ENCODE measurements at places on chromosomes 5 and 9. TPM values are rescaled to one million over a fixed set of nuclear protein-coding genes. Genes with fewer than 3 reads are reported as not detected.

The TYRP1 gene
- total RNA-seq: 0.33 TPM

The HNRNPA0 gene
- 12.1 TPM for total RNA-seq

The FCN2 gene
- not detected for total RNA-seq

The SLC4A9 gene
- not detected for total RNA-seq

The GOLGA2 gene
- total RNA-seq: 123 TPM

The ADAMTS2 gene
- total RNA-seq: 43.3 TPM

The KIF4B gene
- total RNA-seq: under 0.01 TPM

The GRIN1 gene
- under 0.01 TPM for total RNA-seq

The RASGRF2 gene
- 0.76 TPM for total RNA-seq

The MLANA gene
- total RNA-seq: not detected

The CDC25C gene
- total RNA-seq: 4.1 TPM

The PLCXD3 gene
- total RNA-seq: 0.11 TPM

The FAM169A gene
- 3.1 TPM for total RNA-seq

The TAF11L2 gene
- not detected for total RNA-seq

The IL13 gene
- not detected for total RNA-seq

The KLHL3 gene
- total RNA-seq: 1.6 TPM

The SNCAIP gene
- 0.11 TPM for total RNA-seq

The BTNL8 gene
- total RNA-seq: not detected

The NELFB gene
- 57.0 TPM for total RNA-seq

The ATP10B gene
- not detected for total RNA-seq

The ANXA1 gene
- total RNA-seq: 603 TPM

The LCN6 gene
- total RNA-seq: not detected

The IL5 gene
- total RNA-seq: not detected
